CD4-positive, alpha-beta T cell treated with Interleukin-6 at 100 ng/mL for 8 hours (primary cell): ENCODE measurements at places on chromosomes 16 and 17.
A peak's percentile ranks its signal among the peaks of the same experiment; 100 is the strongest.

GRCh38 chr16:995087-995486 is 13.5 kb downstream of the SOX8 start:
- no peak for DNase-seq

DNA sequence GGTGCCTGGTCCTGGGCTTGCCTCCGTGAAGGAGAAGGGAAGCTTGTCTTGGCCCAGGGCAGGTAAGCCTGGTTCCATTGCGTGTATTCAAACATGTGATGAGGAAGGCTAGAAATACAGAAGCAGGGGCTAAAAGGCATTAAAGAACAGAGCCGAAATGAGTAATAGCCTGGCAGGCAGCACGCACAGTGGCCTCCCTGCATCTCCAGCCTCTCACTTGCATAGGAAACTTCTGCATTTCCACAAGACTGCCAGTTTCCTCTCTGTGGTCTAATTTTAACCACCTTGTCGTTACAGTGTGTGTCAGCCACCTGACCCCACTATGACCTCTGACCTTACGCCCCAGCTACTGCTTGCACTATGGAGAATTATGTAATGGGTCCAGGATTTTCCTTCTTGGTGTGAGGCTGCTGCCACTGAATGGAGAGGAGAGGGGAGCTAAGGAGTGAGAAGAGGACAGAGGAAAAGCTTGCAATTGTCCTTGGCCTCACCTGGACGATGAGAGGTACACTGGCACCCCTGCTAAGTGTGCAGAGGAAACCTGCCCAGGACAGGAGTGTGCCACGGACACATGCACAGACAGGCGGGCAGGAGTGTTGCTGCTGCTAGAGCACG is 32.8 kb downstream of the HIC1 start:
- peak; percentile 34 for DNase-seq

GRCh38 chr16:64381979-64382378 is 739.9 kb downstream of the CDH11 start:
- DNase-seq, result no peak

DNA sequence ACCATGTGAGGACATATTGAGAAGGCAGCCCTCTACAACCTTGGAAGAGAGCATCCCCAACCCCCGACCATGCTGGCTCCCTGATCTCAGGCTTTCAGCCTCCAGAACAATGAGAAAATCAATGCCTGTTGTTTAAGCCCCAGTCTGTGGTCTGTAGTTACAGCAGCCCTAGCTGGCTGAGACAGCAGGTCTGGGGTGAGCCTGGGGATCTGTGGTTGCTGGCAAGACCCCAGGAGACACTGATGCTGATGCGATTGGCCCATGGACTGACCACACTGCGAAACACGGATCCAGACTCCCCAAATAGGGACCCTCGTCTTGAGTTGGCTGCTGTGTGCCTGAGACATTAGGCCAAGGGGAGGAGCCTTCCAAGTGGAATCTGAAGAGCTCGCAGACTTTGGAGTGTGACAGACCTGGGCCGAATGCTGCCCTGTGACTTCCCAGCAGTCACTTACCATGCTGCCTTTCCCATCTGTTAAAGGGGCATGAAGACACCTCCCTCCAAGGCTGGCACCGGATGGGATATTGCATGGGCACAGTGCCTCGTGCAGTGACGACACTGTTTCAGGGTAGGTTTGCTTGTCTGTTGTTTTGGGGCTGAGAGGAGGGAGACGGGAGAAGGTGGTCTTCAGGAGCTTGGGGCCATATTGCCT is 147.8 kb upstream of the RPL38 start:
- no peak for DNase-seq
